ENCODE measurements at places on chromosomes 12 and 14.

DNA sequence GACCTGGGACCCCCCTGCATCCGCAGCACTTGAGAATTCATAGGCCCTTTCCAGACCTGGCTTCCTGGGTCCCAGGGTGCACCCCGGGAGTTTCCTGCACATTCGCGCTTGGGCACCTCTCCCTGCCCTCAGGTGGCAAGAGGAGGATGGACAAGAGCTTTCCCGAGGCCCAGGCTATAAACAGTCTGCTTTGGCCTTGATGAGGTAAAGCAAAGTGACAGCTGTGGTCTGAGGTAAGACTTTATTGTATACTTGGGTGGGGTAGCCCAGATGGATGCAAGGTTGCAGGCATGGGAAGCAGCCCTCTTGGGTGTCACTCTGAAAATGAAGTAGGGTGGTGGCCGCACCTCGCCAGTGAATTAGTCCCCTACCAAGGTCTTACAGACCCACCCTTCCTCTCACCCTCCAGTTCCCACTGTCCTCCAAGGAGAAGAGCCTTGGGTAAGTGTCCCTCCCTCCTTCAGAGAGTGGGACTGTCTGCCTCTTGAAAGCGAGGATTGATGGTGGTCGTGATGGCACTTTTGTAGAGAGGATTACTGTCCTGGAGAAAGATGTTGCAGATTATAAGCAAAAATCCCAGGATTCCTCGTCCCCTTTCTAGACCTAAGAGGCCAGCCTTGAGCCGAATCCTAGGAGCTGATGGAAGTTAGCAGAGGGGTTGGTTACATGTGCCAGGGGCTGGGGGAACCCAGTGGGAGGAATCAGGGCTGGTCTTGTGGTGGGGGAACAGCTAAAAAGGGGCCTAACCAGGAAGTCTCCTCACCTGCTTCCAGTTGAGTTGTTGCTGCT, 10.6 kb upstream of the CSAD start:
- DNase-seq: no peak

GRCh38 chr14:100132903-100133510, 26.4 kb downstream of the DEGS2 start:
- no peak for DNase-seq

DNA sequence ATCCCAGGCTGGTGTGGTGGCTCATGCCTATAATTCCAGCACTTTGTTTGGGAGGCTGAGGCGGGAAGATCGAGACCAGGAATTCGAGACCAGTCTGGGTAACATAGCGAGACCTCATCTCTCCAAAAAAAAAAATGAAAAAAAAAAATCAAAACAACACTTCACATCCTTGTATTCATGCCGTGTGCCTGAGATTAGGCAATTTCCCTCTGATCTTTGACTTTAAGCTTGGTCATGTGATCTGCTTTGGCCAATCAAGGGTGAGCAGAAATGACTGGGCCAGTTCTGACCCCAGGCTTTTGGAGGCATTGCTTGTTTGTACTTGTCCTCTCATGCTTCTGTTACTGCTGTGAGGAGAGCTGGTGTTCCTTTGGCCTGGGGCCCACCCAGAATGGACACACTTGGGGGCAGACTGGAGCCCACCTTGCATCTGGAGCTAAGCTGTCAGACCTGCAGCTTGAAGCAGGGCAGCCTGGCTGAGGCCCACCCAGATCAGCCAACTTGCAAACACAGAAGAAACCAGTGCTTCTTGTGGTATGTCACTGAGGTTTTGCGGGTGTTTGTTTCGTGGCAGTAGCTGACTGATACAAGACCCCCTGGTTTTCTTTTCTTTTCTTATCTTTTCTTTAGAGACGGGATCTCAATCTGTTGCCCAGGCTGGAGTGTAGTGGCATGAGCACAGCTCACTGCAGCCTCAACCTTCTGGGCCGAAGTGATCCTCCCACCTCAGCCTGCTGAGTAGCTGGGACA, 29.7 kb upstream of the TBX3 start:
- no peak for DNase-seq

DNA sequence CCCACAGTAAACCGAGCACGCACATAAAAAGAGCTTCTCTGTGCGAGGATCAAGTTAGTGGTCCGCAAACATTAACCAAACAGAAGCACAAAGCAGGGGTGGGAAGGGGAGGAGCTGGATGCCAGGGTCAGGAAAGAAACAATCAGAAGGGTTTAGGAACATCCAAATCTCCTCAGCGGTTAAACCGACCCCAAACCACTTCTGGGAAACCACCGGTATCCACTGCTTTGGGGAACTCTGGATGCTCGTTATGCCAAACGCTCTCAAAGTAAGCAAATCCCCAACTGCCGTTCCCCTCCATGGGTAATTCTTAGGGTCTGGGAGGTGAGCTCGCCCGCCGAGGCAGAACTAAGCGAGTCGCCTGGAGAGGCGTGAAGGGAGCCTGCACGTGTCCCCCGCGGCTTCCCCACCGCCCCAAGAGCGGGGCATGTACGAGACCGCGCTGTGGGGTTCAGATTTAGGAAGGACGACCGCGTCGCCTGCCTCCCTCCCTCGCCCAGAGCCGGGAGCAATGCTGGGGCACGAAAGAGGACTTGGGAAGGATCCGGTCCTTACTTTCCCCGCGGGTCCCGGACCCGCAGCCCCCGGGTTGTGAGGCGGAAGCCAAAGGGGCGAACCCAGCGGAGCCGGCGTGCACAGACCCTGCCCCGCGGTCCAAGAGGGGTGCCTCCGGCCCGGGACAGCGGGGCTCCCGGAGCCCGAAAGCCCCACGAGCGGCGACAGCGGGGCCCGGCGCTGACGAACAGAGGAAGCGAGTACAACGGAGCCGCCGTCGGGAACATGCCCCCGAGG, 711 bp downstream of the SBNO1 start:
- peak; percentile 34 for DNase-seq

GRCh38 chr12:3311491-3312103, 179.4 kb upstream of the PRMT8 start:
- no peak for DNase-seq

- DNase-seq: no peak
These were observed 281.4 kb upstream of the FKBP4 start for GRCh38 chr12:2513141-2514037.

GRCh38 chr12:132328282-132329029, 933 bp downstream of the GALNT9 start:
- no peak for DNase-seq

DNA sequence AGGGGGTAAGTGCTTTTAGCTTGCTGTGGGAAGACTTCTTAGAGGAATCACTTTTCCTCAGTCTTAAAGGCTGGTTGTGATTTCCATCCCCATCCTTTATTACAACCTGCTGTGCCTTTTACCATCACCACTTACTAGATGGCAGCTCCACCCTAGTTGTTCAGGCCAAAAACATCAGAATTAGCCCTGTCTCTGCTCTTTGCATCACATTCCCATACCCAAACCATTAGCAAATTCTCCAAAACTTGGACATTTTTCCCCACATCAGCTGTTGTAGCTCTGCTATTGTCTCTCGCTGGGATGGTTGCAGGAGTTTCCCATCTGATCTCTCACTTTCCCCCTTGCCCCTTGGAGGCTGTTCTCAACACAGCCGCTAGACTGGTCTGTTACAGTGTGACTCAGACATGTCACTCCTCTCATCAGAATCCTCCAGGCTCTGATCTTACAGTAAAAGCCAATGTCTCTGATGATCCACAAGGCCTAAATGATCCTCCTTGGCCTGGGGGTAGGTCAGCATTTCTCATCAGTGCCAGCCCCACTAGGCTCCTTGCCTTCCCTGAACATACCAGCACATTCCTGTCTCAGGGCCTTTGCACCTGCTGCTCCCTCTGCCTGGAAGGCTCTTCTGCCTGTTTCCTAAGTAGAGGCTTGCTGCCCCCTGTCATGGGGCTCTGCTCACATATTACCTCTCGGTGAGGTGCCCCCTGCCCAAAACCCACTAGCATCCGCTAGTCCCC, 102.5 kb downstream of the BEGAIN start:
- DNase-seq: no peak

Measured in midbrain (tissue), 1 donor.